ENCODE measurements at places on chromosomes 4 and X. TPM values are rescaled to one million over a fixed set of nuclear protein-coding genes. Genes with fewer than 3 reads are reported as not detected.

- no peak for DNase-seq
These were observed 780.7 kb downstream of the PCDH18 start for GRCh38 chr4:136751556-136751955.

Gene DMD
- total RNA-seq: 8.4 TPM

DNA sequence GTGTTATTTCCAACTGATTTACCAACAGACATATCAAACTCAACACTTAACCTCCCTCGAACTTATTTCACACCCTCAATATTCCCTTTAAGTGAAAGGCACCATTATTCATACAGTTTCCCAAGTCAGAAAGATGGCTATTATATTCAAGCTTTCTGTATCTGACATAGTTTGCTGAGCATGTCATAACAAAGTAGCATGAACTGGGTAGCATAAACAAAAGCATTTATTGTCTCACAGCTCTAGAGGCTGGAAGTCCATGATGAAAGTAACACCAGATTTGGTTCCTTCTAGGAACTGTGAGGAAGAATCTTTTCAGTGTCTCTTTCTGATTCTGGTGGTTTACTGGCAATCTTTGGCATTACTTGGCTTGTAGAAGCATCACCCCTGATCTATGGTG, 1388.6 kb downstream of the TECRL start:
- DNase-seq: no peak

Gene ARAP2
- 76.1 TPM for total RNA-seq

DNA sequence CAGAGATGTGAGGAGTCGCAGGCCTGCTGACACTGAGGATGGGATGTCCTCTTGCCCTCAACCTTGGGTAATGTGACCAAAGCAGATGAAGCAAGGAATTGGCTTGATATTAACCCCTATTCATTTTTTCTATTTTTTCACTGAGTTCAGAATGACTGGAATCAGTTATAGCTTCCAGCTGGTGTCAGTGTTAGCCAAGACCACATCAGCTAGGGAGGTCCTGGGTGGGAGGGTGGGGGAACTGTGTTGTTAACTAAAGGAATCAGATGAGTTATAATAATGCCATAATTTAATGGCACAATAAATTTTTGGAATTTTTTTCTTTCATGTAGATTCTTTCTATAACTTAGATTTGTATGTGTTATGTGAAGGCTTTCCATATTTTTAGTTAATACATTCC, 91.9 kb downstream of the EGF start:
- DNase-seq: no peak

GRCh38 chr4:185171373-185172071, 28.5 kb downstream of the SLC25A4 start:
- no peak for DNase-seq

Gene CASP3
- total RNA-seq: 70.7 TPM

Gene FGD1
- 0.12 TPM for total RNA-seq

Gene CSAG1
- total RNA-seq: not detected

DNA sequence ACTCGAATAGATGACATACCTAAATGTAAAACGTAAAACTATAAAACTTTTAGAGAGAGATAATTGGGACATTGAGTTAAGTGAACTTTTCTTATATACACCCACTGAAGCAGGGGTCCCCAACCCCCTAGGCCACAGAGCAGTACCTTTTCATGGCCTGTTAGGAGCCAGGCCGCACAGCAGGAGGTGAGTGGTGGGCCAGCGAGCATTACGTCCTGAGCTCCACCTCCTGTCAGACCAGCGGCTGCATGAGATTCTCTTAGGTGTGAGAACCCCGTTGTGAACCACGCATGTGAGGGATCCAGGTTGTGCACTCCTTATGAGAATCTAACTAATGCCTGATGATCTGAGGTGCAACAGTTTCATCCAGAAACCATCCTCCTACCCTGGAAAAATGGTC, 114.8 kb downstream of the HMX1 start:
- no peak for DNase-seq

DNA sequence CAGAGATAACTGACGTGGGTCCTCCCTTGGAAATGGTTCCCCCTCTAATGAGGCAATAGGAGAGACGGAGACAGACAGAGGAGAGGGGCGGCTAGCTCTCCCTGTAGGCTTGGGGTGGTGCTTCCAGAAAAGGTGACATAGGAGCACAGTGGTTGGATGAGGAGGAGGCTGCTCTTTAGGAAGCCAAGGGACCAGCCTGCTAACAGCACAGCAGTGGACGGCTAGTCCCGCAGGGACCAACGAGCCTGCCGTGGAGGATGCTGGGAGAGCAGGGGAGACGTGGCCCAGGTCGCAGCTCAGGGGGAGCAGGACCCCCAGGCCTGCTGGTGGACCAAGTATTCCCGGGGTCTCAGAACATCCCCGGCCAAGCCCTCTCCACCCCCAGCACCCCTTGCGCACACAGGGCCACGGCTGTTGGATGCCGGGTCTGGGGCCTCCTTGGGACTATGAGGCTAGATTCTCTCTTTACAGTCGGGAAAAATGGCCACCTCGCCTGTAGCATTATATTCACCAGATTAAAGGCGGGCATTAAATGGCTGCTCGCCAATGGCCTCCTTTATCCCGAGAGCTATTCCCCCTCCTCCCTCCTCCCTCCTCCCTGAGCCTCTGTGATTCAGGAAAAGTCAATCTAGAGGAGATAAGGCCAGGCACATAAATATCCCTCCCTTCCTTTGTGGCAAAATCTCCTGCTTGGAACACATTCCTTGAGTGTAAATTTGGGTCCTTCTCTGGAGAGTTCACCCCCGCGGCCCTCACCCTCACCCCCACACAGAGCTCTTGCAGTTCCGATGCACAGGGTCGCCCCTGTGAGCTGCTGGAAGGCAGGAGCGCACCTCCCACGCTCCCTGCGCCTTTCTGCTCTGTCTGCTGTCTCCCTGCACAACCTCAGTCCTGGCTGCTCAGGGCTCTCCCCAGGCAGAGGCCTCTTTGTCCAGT, 30.5 kb upstream of the NSG1 start:
- no peak for DNase-seq

GRCh38 chr4:23814996-23815660, 74.7 kb downstream of the PPARGC1A start:
- no peak for DNase-seq

Measured in activated CD8-positive, alpha-beta memory T cell treated with anti-CD3 and anti-CD28 coated beads, Interleukin-2, amount 10 ng/mL, durations not matched to agents 7 days and 5 days (primary cell).